ENCODE measurements at places on chromosomes 12 and 14. TPM values are rescaled to one million over a fixed set of nuclear protein-coding genes. Genes with fewer than 3 reads are reported as not detected.

The CLEC1A gene
- 5.1 TPM for total RNA-seq

DNA sequence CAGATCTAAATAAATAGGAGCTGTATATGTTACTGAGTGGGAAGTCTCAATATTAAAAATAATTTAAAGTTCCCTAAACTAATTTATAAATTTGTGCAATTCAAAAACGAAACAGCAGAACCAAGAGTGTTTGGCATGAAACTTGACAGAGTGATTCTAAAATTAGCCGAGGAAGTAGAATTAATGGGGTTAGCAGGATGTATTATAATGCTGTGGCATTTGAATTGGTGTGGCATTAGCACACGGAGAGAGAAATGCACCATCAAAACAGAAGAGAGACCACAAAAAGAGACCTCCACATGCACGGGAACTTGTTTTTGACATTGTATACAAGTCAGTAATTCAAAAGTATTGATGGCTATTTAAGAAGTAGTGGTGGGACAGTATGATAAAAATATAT lies 366.0 kb upstream of the RGS6 start:
- peak overlapping the region; percentile 15 for H3K4me3 ChIP-seq
- DNase-seq: no peak
- no peaks in the 10 kb centered on the region for H3K36me3 ChIP-seq

The KCNH5 gene
- total RNA-seq: not detected

GRCh38 chr12:52975204-52975603 lies 26.3 kb downstream of the KRT18 start:
- H3K36me3 ChIP-seq: no peaks in the 10 kb centered on the region
- H3K27me3 ChIP-seq: no peaks in the 10 kb centered on the region
- H3K4me3 ChIP-seq: no peak overlapping the region

All from thoracic aorta (tissue), 2 donors.